ENCODE measurements at places on chromosomes 4 and X.

GRCh38 chr4:153643406-153644383 lies 40.4 kb upstream of the TLR2 start:
- DNase-seq, result no peak

- DNase-seq, result no peak
These were observed at the start of gene CCNQ for GRCh38 chrX:153598541-153599191. CCNQ (minus strand) TSS chrX:153599139; CDS start chrX:153599073, 66 bp downstream.

DNA sequence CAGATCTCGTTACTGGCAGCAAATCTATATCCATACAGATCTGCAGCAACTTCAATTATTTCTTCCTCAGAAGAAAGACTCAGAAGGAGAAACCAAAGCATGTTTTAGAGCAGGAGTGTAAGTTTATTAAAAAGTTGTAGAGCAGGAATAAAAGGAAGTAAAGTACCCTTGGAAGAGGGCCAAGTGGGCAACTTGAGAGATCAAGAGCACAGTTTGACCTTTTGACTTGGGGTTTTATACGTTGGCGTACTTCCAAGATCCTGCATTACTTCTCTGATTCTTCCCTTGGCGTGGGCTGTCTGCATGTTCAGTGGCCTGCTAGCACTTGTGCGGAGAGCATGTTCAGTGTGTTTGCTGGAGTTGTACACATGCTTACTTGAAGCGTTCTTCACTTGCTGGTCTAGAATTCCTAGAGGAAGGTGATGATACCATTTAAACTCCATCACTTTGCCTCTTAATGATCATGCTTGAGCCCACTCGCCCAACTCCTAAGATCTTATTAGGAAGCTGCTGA lies 1114.7 kb upstream of the PABPC4L start:
- DNase-seq, result no peak

GRCh38 chr4:66034671-66035070 lies 364.4 kb upstream of the EPHA5 start:
- no peak for DNase-seq

GRCh38 chrX:152903589-152903988 lies 5.7 kb downstream of the ZNF185 start:
- no peak for DNase-seq

- DNase-seq, result no peak
These were observed 265.0 kb upstream of the NWD2 start for GRCh38 chr4:36979533-36979932.

- no peak for DNase-seq
These were observed 516.4 kb upstream of the BOD1L1 start for GRCh38 chr4:14143892-14144291.
